ENCODE measurements at places on chromosomes 11 and 22.
A peak's percentile ranks its signal among the peaks of the same experiment; 100 is the strongest.

- no peak for DNase-seq
These were observed 1.7 kb downstream of the EED start for GRCh38 chr11:86246293-86246675.

- peak; percentile 67 for DNase-seq
These were observed 48.0 kb upstream of the CLPB start for GRCh38 chr11:72482211-72482812.

- DNase-seq: peak; percentile 35
These were observed 13.8 kb downstream of the GGT5 start for GRCh38 chr22:24230911-24231656.

GRCh38 chr11:17434108-17434507 lies 42.5 kb downstream of the ABCC8 start:
- no peak for DNase-seq

DNA sequence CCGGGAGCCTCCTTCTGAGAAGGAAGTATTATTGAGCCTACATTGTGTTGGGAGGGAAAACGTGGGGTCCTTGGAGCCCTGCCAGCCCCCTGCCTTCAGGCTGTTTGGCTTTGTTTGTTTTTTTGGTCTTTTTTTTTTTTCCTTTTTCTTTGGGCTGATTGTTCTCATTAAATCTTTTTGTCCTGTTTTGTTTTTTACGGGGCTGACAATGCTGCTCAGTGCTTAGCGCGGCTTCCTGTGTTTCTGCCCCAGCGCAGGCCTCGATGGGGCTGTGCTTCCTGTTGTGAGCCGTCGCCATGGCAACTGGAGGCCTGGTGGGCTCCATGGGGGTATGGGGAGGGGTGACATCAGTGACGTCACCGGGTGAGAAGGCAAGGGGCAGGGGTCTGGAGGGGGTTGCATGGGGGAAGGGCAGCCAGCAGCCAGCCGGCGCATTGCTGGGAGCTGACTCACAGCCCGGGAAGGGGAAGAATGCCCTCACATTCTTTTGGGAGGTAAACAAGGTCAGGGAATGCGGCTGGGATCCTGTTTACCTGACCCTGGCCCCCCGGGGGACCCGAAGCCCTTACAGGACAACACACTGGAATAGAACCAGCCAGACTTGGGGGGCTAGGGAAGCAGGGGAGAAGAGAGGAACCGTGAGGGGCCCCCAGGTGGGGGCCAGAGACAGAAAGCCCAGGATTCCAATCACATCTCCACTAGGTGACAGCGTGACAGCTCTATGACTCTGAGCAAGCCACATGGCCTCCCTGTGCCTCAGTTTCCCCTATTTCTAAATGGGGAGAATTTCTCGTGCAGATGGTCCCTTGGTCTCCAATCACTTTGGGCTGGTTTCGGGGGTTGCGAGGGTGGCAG lies 22.2 kb upstream of the CBX7 start:
- no peak for DNase-seq

DNA sequence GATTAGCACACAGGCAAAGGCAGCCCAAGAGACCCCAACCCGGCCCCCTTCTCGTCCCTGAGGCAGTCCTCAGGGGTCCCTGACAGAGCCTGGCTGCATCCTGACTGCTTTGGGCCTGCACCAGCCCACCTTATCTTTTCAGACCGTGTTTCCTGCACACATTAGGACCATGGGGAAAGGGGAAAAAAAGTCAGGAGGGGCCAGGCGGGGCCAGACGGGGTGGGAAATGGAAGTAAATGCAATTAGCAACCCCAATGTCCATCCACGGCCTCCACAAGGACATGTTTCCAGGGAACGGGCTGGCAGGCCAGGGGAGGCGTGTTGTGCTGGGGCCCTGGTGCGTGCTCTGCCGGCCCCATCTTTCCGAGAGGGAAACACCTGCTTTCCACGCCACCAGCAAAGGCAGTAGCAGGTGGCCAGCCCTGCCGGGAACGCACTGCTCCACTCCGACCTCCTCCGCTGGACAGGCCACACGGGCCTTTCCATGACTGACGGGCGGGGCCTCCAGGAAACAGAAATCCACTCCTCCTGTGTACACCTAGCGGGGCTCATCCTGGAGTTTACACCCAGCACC lies 7.4 kb downstream of the EHD1 start:
- no peak for DNase-seq

DNA sequence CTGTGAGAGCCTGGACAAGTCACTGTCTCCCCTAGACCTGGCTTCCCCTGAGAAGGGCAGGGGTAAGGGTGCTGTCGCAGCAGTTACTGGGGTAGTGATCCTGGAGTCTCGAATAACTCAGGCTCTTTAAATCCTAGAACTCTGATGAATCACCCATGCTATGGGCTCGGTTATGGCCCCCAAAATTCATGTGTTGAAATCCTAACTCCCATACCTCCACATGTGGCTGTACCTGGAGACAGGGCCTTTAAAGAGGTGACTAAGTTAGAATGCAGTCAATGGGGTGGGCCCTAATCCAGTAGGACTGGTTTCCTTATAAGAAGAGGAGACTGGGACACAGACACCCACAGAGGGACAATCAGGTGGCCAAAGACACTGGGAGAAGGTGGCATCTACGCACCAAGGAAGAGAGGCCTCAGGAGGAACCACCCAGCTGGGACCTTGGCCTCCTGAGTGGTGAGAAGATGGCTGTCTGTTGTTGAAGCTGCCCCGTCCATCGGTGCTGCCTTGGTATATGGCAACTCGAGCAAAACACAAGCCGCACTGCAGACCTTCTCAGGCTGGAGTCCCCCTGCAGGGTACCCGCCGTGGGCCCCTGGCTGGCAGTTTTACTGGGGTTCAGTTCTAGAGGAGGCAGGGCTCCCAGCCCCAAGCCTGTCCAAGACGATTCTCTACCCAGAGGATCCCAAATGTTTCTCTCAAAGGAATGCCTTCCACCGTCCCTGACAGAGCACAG lies 48.8 kb upstream of the SHISAL1 start:
- DNase-seq: no peak

DNA sequence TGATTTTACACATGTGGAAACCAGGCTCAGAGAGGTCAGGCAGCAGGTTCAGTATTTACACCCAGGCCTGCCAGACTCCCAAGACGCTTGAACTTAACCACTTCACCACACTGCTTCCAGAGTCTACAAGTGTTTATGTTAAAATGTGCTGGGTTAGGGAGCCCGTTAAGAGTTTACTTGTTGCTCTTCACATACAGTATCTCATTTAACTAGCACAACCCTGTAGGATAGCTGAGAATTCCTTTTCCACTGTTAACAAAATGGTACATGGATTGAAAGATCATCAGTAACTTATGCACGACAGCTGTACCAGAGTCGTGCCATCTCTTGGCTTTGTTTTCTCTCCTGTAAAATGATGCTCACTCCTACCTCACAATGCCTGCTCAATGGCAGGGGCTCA lies 2.9 kb downstream of the SMCO4 start:
- DNase-seq: no peak

DNA sequence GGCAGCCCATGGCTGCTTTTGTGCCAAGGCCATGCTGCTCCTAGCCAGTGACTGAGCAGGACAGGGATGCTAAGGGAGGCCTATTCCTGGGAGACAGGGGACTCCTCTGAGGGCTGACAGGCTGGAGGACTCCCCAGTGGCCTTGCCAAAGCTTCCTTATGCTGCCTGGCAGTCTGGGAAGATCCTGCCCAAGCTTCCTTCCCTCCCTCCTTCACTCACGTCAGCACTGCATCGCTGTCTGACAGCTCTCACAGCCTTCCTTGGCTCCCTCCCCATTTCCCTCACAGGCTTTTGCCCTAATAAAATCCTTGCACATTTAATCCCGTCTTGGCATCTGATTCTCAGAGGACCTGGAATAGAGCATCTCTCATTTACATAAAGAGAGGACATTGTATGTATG lies 26.5 kb downstream of the HTR3A start:
- no peak for DNase-seq

GRCh38 chr11:57094181-57094935 lies 87.4 kb upstream of the LRRC55 start:
- no peak for DNase-seq

- no peak for DNase-seq
These were observed 204.0 kb upstream of the NECTIN1 start for GRCh38 chr11:119932828-119933562.

- DNase-seq: no peak
These were observed 635 bp upstream of the LDHA start for GRCh38 chr11:18393581-18394274.

- no peak for DNase-seq
These were observed 429.6 kb downstream of the BRD1 start for GRCh38 chr22:49398115-49398514.

DNA sequence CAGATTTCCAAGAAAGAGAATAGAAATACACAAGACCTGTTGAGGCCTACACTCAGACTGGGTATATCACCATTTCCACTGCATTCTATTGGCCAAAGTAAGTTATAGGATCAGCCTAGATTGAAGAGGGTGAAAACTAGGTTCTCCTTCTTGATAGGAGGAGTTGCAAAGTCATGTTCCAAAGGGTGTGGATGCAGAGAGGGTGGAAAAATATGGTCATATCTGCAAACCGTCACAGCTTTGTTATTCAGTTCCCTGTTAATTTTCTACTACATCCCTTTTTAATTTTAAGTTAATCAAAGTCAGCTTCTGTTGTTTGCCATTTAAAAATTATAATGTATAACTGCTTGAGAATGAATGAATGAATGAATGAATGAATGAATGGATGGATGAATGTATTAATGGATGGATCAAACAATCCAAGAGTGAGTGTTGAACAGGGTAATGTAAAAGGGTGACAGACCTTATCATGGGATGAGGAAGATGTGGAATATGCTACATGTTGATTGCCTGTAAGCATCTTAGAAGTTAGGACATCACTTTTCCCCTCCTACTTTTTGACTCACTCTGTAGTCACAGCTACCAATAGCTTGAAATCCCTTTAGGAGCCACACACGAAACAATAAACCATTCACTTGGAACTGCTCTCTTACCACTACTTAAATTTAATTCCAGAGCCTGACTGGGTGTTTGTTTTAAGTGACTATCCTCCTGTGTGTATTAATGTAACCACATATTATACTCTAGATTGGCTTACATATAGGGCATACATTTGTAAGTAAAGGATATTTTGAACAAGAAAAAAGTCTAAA lies 121.5 kb downstream of the CCDC34 start:
- no peak for DNase-seq

- DNase-seq: peak; percentile 11
These were observed 30.8 kb upstream of the POU2AF1 start for GRCh38 chr11:111409915-111410314.

GRCh38 chr22:26725012-26725676 lies 67.8 kb downstream of the MIAT start:
- peak; percentile 34 for DNase-seq

- no peak for DNase-seq
These were observed 6.1 kb downstream of the PI4KA start for GRCh38 chr22:20852503-20852902.

DNA sequence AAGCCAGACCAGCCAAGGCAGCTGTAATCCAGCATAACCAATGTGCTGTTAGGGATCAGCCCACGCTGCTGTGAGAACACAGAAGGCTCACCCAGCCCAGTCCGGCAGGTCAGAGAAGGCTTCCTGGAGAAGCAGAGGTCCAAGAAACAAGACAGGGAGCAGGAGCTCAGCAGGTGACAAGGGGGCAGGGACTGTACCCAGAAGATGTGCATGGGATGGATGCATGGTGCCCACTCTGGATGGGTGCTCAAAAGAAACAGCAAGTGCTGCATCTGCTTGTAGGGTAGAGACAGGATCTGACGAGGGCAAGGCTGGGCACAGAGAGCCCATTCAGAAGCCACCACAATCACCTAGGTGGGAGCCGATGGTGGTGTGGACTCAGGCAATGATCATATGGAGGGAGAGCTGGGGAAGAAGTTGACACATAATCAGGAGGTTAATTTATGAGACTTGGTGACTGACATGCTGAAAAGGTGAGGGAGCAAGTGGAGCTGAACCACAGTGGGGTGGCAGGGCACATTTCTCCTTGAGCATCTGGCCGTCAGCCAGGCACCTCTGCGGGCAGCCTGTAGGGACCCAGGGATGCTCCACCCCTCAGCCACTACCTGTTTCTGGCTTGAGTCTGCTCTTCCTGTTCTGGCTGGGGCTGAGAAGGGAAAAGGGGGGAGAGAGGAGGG lies 102.3 kb upstream of the DRD2 start:
- no peak for DNase-seq

- DNase-seq: no peak
These were observed 7.2 kb upstream of the TRABD start for GRCh38 chr22:50178471-50178864.

DNA sequence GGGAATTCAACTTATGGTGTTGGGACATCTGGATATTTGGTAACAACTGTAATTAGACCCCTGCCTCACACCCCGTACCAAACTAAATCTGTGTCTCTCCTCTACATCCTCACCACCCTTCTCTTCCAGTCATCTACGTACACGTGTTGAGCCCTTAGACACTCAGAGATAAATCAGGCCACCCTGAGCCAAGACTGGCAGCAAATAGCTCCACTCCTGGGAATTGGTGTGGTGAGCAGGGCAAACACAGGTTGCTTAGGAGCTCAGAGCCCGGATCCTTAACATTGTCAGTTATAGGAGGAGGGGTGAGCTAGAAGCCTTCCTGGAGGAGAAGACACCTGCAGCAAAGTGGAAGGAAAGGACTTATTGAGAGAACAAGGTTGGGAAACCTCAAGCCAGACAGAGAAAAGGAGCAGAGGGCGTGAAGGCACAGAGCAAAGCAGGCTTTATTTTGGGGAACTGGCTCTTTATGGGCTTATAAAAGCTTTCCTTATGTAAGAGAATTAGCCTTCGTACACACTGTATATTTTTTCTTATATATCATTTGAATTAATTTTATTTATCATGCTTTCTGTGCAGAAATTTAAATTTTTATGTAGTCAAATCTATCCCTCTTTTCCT lies 36.9 kb upstream of the KLHL35 start:
- DNase-seq: no peak

DNA sequence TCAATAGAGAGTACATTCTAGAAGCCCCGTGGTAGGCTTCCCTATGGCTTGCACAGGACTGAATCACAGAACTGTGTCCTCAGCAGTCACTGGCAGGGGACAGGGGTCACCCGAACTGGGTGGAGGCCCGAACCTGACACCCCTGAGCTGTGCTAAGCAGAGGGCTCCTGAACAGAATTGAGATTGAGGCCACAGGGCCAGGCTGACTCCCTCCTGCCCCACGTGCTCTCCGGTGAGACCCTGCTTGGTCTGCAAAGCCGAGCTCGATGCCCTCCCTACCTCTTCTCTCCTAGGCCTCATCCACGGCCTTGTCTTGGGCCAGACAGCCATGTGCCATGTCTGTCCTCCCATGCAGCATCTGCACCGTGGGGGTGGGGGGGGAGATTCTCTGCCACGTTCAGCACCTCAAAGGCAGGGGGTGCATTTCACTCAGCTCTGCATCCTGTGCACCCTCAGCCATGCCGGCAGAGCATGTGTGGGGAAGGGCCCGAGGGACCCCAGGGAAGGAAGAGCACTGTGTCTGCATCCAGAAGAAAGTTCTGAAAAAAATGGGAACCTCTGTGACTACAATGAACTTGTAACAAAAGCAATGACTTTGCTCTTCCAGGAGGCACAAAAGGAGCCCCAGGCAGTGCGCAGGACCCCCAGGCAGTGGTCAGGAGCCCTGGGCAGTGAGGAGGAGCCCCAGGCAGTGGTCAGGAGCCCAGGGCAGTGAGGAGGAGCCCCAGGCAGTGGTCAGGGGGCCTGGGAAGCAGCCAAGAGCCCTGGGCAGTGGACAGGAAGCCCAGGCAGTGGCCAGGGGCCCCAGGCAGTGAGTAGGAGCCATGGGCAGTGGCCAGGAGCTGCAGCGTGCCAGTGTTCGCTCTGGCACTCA lies 76.7 kb upstream of the SEPTIN5 start:
- no peak for DNase-seq
